ENCODE measurements at places on chromosomes 4 and X.

GRCh38 chr4:183141997-183142396 is 42.9 kb downstream of the WWC2 start:
- no peak for ATAC-seq

GRCh38 chr4:43330288-43330687 is 437.8 kb downstream of the GRXCR1 start:
- no peak for ATAC-seq

- no peak for ATAC-seq
Observed at GRCh38 chr4:13514722-13515121, 29.6 kb downstream of the NKX3-2 start.

DNA sequence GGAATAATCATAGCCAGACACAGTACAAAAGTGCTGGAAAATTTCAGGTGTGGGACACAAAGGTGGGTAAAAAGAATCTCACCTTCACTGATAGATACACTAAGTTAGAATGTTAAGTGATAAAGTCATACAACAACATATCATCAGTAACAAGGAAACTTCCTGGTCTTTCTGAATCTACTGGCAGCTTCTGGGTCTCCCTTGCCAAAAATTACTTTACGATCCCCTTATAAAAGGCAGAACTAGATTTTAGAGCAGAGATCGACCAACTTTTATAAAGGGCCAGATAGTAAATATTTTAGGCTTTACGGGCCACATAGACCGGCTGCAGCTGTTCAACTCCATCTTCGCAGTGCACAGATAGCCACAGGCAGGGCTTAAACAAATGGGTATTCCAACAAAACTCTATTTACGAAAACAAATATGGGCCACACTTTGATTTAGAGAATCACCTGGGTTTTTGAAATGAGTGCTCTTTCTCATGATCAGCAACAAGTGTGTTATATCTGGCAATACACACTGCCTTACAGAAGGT is 159.9 kb downstream of the AASDH start:
- no peak for ATAC-seq

DNA sequence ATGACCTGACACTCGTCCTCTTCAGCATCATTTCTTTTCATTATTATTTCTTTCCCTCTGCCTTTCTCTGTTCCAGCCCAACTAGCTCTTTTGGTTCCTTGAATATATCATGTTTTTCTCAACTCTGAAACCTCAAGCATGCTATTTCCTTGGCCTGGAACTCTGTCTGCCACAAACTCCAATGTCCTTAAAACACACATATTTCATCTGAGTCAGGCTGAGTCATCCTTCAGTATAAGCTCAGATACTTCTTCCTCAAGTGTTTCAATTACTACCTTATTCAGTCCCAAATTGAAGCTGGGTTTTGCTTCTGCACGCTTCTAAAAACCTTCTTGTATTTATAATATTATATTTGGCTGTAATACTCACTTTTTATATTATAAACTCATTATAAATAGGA is 424.2 kb downstream of the PDGFC start:
- ATAC-seq: no peak

DNA sequence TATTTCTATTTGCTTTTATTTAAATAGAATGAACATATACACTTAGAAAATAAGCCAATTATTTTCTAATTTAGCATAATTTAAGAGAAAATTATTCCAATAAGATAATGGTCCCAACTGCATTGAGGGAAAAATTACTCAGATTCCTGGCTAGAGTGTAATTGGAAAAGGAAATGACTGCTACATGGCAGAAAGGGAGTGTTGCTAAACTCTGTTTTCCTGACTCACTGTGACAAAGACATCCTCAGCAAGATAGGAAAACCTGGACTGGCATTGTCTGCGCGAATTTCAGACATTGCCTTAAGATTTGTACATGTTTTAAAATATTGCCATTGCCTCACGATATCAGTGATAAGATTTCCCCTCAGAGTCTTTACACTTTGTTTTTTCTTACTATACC is 8.2 kb downstream of the TNIP3 start:
- no peak for ATAC-seq

- ATAC-seq: no peak
Observed at GRCh38 chr4:7429601-7430078, 5.1 kb downstream of the PSAPL1 start.

DNA sequence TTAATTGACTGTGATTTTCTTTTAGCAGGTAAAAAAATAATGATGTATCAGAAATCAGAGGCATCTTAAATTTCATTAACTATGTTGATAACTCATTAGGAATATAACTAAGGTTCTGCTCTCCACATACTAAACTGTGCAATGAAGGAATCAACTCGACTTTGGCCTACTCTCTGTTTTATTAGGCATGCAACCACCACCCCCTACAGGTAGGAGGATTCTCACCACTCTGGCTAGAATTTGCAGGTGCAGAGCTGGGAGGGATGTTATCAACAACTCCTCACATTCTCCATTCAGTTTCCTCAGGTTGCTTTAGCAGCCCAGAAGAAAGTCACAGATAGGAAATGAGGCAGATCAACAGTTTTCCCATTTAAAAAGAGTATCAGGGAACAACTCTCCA is 160.1 kb downstream of the COX18 start:
- no peak for ATAC-seq

DNA sequence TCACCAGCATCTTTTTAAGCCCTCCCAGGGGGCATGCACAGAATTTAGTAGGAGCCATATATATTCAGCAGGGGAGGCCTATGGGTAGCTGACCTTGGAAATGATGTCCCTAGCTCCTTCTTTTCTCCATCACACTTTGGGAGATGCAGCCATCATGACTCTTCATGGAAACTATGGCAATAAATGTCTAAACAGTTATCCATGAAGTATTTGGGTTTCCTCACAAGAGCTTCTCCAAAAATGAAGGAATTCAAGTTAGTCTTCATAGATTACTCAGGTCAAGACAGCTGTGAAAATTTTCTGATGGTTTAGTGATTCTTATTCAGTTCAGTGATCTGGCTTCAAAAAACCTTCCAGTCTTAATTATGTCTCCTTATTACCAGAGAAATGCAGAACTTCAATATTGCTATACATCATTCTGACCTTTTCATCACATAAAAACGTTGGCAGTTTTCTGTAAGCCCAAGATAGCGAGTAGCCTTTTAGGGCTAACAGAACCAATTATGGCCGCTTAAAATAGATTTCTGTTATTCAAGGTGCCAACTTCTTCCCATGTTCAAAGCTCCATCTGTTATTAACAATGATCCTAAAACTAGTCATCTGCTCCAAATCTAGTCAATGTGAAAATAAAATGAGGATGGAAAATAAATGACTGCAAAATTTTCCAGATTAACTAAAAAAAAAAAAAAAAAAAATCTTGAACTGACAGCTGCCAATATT is 52.5 kb downstream of the TMEM156 start:
- ATAC-seq: no peak

GRCh38 chr4:38667085-38667893 is 3.3 kb downstream of the KLF3 start:
- ATAC-seq: peak; percentile 7

DNA sequence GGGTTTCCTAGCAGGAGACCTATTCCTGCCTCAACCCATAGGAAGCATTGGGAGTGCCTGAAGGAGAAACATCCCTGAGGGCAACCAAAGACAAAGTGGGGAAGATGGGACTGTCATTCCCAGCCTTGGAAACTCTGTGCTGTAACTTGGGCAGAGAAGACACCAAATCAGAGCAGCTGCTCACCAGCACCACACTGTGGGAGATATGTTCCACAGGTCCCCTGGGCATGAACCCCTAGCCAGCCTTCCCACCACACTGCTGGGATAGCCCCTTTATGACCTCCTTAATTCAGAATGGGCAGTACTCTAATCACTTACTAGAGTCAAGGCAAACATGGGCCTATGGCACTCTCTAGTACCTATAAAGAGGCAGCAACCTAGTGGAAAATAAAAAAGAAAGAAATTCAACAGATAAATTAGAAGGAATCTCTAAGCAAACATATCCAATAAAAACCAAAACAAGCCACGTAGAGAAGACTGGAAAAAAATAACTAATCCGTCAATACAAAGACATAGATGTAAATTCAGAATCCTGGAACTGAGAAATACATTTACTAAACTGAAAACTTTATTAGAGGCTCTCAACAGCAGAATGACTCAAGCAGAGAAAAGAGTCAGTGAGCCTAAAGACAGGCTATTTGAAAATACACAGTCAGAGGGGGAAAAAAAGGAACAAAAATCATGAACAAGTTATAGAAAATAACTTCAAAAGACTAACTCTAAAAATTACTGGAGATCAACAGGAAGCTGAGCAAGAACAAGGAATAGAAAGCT is 878.4 kb upstream of the FRG1 start:
- ATAC-seq: no peak
